Cortex of kidney (tissue), 1 donor: ENCODE measurements at places on chromosomes 16 and 17.

DNA sequence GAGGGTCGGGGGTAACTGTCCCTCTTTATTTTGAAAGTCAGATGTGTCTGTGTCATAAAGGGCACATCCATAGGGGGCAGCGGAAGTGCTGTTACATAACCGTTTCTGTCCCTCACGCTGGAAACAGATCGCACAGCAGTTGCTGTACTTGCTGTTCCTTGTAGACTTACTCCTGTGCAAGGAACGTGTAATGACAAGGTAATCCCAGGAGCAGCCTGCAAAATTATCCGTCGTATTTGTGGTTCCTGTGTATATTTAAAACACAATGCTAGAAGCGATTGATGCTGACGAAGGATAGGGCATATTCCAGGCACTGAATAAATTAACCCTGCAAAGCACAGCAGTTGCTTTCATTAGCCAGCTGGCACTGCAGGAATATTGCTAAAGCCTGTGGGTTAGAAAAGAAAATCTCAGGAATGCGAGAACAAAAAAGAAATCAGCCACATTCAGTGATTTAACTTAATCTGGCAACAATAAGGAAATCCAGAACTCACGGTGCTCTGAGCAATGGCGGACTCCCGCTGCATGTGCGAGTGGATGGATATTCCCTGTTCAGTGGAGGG, 76.2 kb downstream of the SPECC1 start:
- no peak for DNase-seq

DNA sequence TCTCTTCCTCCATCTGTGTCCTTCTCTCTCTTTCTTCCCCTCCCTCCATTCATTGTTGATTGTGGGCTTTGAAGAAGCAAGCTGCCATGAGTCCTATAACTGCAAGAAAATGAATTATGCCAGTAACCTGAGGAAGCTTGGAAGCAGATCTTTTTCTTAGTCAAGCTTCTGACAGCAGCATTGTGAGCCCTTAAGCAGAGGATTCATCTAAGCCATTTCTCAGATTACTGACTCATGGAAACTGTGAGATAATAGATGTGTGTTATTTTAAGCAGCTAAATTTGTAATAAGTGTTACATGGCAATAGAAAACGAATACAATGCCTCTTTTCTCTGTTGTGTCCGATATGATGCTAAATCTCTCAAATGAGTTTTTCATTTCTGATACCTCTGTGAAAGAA, 1109.7 kb downstream of the CDH11 start:
- no peak for DNase-seq

DNA sequence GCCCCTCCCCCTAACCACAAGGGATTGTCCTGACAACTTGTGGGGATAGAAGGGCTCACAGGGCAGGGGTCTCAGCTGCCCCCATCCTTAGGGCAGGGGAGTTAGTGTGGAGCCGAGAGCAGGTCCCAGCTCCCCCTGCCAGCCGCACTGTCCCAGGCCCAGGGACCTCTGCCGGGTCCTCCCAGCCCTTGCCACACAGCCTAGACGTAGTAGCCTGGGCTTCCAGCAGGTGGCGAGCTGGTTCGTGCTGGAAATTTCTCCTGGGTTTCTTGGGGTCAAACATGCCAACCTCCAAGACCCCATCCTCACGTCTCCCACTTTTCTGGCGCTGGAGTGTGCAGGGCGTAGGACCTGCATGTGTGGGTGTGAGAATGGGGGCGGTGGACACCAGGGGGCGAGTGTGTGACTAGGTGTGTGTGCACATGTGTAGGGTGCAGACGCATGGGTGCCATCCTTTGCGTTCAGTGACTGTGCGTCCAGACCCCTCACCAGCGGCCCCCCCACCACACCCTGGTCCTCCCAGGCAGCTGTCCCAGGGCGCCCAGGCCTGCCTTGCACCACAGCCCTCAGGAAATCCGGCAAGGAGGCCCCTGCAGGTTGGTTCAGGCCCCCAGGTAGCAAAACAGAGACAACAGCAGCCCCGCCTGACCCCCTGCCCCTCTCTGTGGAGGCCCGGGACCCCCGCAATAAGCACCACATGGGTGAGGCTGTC, 29.5 kb downstream of the SBK1 start:
- DNase-seq: no peak

DNA sequence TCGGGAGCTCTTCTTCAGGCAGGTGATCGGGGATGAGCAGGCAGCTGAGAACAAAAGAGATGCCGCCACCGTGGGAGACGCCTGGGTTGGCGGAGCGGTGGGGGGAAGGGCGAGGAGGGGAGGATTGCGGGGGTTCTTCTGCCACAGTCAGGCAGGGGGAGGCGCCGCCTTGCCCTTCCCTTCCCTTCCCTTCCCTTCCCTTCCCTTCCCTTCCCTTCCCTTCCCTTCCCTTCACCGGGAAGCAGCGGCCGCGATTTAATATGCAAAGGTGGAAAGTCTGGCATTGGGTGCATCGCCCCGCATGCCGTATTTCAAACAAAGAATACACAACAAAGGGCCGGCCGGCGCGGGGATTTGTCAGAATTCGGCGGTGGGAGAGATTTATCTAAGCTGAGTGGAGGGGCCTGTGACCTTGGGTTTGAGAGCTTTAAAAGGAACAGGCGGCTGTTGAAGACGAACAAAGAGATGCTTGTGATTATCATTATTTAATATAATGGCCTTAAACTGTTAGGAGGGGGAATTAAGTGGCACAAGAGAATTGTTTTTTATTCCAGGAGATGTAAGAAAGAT, 262.3 kb upstream of the TNRC6C start:
- no peak for DNase-seq

GRCh38 chr17:37065486-37066321, 117.0 kb downstream of the AATF start:
- no peak for DNase-seq

DNA sequence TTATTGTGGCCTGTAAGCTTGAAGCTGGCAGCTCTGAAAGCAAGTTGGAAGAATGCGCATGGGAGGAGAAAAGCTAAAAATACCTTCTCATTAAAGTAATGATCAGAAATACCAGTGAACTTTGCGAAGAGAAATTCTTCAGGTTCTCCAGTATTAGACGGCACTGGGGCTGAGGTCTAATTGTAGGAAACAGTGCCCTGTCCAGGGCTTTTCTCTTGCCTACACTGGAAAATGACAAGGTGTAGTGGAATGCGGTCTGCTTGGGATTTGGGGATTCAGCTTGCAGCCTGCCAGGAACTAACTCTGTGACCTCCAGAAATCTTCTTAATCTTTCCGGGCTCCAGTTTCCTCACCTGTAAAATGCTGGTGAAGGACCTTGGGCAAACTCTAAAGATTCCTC, 53.3 kb upstream of the KCNJ16 start:
- DNase-seq: no peak

DNA sequence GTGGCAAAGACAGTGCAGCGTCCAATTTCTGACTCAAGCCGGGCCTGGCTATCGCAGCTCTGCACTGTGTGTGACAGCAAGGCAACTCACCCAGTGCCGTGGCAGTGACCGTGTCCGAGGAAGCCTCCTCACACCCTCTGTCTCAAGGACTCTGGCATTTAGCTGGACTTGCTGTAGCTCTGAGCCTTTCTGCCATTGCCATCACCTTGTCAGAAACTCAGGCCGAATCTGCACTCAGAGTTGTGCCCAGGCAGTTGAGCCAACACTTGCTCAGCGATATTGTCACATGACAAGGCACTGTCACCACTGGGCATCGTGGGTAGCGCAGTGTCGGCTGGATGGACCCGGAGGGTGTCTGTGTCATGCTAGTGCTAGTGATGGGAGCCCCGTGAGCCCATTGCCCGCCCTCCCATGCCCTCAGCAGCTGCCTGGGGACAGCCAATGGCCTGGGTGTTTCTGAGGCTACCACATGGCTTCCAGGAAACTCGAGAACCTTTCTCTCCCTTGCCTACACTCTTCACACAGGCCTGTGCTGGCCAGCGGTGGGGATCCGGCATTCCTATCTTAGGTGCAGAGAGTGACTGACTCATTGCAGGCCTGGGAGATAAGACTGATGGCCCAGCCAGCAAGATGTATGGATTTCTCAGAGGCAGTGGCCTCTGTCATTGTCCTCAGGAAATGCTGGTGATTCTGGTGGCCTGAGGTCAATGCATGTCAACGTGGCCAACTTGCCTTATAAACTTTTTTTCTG, 22.1 kb upstream of the STH start:
- no peak for DNase-seq

GRCh38 chr16:54340531-54340930, 53.9 kb upstream of the IRX3 start:
- DNase-seq: no peak

DNA sequence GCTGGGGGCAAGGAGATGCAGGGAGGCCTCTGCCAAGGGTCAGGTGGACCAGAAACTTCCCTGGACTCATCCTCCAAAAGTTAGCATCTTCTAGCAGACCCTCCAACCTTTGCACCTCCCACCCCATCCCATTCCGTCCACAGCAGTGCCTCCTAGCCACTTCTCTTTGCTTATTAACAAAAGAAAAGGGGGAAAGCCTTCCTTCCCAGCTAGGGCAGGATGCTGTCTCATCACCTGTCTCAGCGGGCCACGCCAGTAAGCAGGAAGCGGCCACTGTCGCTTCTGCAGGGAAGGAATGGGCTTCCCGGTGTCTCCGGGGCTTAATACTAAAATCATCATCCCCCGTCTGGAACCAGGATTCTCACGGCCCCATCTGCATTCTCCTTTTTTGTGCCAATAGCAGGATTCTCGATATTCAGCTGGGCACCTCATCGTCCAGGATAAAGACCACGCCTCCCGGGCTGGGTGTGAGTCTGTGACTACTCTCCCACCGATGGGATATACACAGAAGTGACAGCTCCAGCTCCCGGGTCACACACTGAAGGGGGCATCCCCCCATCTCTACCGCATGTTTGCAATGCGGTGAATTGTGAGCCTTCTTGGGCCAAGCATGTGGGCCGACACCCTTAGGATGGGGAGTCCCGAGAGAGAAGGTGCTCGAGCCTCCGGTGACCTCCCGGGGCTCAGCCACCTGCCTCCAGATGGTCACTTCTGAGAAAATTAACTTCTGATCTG, 15.5 kb upstream of the RBFOX3 start:
- no peak for DNase-seq

- DNase-seq: no peak
These were observed 155.4 kb upstream of the FOXF1 start for GRCh38 chr16:86354641-86355513.

DNA sequence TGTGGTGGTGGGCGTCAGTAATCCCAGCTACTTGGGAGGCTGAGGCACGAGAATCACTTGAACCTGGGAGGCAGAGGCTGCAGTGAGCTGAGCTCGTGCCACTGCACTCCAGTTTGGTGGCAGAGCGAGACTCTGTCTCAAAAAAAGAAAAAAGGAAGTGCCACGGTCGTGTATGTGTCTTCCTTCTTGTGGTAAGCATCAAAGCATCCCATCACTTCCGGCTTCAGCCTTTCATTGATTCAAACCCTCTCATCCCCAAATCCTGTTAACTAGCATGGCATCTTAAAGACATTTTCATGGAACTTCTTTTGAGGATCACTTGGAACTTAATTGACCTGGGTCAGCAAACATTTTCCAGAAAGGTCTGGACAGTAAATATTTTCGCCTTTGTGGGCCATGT, 126.2 kb downstream of the CPPED1 start:
- DNase-seq: no peak

DNA sequence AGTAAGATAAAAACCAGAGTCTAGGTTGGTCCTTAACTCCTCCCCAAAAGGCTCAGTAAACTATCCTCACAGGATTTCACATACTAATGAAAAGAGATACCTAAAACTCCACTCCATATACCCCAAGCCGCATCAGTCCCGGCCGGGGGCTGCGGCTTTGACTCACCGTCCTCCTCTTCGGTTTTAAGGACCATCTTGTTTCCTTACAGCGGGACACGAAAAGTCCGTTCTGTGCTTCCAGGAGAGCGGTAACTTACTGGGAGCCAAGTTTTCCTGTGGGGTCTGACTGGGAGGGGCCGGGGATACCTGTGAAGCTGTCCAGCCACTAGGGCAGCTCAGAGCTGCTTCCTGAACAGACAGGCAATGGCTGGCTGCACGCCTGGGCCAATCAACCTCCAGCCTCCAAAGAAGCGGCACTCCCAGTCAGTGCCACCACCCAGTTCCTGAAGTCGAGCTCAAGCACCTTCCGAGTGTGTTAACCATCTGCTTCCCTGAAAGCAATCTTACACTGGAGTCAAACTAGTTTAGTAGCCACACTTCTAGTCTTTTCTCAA, 45.5 kb downstream of the CYTH1 start:
- no peak for DNase-seq

- no peak for DNase-seq
These were observed 6.2 kb downstream of the SAMD14 start for GRCh38 chr17:50123649-50124349.

- no peak for DNase-seq
These were observed 250.6 kb downstream of the UTP18 start for GRCh38 chr17:51510940-51511339.

DNA sequence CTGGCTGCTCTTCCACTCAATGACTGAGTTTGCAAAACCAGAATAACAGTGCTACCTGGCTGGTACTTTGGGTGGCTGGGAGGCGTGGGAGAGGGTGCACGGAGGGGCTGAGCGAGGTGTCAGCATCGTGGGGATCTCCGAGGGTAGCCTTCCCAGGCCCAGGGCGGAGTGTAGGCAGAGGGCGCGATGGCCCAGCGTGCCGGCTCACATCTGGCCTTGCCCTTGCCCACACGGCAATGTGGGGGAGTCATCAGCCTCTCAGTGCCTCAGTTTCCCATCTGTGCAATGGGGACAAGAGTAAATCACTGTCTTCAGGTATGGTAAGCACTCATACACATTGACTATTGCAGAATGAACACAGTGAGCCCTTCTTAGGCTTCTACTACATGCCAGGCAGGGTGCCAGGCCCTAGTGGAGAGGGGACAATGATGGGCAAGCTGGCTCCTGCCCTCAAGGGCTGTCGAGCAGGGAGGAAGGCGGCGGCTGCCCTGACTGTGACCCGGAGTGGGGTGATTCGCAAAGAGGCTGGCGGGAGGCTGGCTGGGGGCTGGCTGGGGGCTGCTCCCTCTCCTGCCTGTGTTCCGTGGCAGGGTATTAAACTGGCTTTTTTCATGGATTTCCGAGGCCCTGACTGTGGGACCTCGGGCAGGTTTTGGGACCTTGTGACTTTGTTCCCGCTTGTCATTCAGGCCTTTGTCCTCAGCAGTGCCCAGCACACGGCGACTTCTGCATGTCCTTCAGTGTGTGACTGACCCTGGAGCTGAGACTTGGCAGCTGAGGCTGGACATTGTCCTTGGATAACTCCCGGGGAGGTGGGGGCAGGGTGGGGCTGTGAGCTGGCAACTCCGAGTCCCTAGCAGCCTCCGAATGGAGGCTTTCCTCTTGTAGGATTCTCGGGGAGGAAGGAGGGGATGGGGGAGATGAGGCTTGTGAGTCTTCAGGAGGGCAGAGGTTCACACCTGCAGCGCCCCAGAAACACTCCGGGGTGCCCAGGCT, 243.1 kb downstream of the SEC14L1 start:
- DNase-seq: no peak

DNA sequence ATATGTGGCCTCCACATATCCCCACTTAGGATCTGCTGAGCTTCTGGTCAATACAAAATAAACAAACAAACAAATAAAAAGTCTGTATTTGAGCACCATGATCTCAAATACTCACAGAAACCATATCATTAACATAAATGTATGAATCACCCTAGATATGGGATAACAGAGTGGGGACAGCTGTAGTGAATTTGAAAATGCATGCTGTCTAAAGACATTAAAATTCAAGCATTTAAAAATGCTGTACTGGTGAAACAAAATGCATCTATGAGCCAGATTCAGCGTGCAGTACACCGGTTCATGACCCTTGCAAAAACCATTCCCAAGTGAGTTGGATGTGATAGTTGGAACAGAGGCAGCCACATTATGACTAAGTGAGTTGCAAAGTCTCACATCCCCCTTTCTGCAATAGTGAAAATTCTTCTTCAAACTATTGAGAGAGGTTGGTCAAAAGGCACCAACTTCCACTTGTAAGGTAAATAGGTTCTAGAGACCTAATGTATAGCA, 12.3 kb downstream of the GRIN2A start:
- DNase-seq: no peak

- DNase-seq: no peak
These were observed 47.5 kb downstream of the BAIAP2 start for GRCh38 chr17:81082177-81083073.
